ENCODE measurements at places on chromosomes 2 and 18.

GRCh38 chr2:130726614-130727180, 2.2 kb upstream of the GPR148 start:
- DNase-seq, result no peak

DNA sequence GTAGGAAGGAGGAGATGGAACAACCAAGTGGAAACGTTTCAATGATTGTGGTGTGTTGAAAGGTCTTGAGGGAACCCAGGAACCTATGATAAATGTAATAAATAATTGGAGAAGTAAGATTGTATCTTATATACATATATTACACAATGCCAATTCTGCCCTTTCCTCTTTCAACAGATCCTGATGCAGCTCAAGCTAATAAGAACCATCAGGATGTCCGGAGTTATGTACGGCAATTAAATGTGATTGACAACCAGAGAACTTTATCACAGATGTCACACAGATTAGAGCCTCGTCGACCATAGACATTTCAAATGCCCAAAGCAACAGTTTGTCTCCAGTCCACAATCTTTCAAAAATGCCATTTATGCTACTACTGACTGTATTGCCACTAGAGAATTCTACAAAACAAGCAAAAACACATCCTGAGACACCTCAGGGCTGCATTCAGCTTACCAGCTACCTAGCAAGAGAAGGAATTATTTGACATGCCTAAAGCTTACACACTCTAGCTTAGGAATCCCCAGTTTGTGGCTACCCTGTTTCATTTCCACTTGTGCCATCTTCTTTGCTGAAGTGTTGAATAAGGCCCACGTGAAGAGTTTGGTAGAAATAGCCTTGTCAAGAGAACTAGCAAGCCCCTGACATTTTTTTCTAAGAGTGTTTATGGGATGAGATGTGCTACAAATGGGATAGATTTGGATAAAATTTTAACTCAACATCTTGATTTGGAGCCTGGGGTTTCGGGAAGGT, 24.0 kb upstream of the MAP3K20 start:
- DNase-seq, result no peak

- DNase-seq, result no peak
Observed at GRCh38 chr18:75003764-75004690, 204.9 kb downstream of the PTGR3 start.

GRCh38 chr2:207484444-207485391, 45.0 kb upstream of the CREB1 start:
- no peak for DNase-seq

DNA sequence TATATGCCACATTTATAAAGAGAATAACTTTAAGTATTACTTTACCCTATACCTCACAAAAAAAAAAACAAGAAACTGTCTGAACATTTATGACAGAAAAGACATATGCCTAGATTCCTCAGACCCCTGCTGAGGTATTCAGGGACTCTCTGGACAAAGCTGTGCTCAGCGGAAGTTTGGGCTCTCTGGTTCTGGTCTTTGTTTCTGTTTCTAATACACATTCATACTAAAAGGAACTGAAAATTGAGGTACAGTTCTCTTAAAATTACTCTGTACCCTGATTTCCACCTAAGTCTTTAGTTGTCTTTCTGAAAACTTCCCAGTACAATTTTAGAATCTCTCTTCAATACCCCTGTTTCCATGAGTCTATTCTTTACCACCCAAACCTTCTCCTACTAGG, 160.3 kb downstream of the IKZF2 start:
- no peak for DNase-seq

- DNase-seq, result no peak
Observed at GRCh38 chr2:15331787-15332186, 229.3 kb downstream of the NBAS start.

DNA sequence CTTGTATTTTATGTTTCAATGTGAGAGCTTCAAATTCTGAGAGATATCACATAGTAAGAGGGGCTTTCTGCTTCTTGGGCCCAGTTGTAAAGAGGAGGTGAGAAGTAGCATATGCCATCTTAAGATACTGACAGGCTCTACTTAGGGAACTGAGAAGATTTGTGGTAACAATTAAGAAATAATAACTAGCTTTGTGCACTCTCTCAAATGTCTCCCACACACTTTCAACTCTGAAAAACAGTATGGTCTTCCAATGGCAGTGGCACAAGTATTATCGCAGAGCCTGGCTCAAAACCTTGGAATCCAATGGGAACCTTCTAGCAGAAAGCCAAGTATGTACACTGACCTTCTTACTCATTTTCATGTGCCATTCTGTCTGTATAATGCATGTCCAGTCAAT, 80.3 kb upstream of the FAM237A start:
- DNase-seq, result no peak

GRCh38 chr18:74896390-74896991, 298.8 kb downstream of the ZNF407 start:
- peak; percentile 35 for DNase-seq

DNA sequence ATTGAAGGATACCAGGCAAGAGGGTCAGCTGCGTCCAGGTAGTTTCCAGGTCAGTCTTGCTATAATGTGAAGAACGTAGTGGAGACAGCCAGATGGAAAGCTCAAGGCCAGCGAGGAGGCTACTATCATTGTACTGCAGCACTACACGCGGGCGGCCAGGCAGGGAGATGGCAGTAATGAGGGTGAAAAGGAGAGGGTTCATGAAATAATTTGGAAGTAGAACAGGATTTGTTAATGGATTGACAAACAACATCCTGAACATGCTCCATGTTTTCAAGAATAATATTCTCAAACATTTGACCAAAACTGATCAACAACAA, 17.1 kb downstream of the SPIRE1 start:
- no peak for DNase-seq

- DNase-seq, result no peak
Observed at GRCh38 chr2:132593171-132593570, 76.8 kb downstream of the LYPD1 start.

GRCh38 chr18:50306944-50307343, 19.5 kb upstream of the CXXC1 start:
- no peak for DNase-seq

DNA sequence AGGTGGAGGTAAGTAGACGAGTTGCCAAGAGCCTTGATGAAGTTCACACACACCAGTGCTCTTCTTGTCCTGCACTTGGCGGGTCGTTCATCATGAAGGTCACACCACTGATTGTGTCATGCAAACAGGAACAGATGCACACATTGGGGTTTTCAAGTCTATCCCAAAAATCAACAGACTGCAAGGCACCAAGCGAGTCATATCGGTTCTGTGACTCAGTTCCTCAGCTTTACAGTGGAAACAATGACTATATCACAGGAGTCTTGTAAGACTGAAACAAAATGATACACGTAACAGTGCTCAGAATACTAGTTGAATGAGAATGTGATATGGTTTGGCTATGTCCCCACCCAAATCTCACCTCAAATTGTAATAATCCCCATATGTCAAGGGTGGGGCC, 526.9 kb upstream of the ID2 start:
- no peak for DNase-seq

DNA sequence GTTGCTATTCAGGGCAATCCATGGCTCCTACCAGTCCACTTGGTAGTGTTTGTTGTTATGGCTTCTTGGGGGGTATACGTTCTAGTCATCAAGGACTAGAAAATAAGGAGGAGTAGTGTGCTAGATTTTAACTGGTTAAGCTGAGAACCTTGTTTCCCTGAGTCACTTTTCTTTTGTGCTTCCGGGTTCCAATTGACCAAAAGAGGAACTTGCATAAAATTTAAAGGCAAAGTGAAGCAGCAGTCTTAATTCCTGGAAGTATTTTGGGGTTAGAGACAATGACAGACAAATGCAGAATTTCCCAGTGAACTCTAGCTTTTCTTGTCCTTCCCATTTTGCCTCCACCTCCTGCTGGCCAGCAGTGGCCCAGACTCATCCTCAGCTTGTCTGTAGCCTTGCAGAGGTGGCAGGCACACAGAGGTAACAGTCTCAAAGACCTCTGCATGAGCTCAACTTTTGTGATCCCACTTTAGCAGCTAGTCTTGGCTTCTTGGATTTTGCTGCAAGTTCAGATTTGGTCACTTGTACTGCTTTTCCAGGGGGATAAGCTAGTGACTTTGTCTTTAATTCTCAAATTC, 1105.8 kb upstream of the NXPH2 start:
- DNase-seq, result no peak

- no peak for DNase-seq
Observed at GRCh38 chr2:38433607-38433975, 56.5 kb upstream of the ATL2 start.

- no peak for DNase-seq
Observed at GRCh38 chr18:53682796-53683195, 541.7 kb downstream of the MBD2 start.

GRCh38 chr2:176999301-176999700, 213.3 kb upstream of the HNRNPA3 start:
- no peak for DNase-seq

DNA sequence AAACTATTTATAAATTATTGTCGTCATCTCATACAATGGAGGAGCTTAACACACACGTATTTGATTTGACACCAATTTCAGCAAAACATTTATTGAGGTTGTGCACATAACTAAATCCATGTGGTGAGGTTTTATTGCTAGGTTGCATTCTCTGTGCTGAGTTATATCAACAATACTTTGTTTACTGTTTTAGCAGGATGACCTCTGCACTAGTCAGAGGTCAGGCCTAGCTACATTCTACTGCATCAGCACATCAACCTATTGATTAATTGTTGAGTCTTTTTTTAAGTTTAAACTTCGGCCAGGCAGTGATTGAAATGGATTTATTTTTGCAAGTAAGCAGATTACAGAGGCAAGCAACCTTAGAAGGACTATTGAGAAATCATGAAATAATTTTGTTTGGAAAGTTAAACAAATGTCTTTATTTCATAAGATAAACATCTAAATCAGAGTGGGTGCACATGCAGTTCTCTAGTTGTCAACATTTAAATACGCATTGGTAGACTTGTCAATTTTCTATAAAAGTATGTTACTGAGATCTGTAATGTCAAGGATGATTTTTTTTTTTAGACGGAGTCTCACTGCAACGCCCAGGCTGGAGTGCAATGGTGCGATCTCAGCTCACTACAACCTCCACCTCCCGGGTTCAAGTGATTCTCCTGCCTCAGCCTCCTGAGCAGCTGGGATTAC, 75.2 kb upstream of the CD28 start:
- DNase-seq, result no peak

DNA sequence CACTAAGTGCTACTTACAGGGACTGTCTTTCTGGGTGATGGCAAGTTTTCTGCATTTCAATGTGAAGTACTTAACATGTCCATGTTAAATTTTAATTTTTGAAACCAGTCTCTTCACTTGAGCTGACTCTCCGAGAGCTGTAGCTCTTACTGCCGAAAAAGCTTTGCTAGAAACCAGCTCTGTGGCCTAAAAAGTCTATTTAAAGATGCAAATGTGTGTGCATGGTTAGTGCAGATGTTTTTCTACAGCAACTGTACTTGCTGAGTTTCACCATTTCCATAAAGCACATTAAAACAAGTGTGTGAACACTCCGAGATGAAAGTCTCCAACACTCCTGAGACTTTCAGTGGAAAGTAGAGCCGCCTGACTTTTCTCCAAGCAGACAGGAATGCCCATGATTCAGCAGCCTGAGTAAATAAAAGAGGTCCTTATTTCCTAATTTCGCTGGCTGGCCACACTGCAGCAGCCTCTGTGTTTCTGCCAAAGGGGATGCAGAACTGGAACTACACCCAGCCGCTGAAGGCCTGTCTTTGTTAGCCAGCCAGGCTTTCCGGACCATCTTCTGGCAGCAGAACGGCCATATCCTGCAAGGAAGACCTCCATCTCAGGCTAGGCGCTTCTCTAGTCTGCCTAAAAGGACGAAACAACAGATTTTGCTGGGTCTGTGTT, 121.2 kb downstream of the ZNF521 start:
- DNase-seq, result no peak

DNA sequence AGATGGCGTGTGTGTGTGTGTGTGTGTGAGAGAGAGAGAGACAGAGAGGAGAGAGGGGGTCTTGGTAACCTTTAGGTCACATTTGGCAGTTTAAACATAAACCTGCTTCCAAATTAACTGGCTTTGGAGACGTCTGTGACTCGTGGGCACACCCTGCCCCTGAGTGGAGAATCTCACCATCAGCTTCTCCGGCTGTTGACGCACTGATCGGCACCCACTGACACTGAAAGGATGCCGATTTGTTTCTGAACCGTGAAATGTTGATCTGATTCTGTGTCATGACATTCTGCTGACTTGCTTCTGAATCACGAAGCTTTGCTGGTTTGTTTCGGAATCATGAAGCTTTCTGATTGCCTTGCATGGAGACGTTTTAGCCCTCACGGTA, 114.7 kb downstream of the RTP5 start:
- DNase-seq, result no peak

GRCh38 chr2:111910609-111911277, 12.3 kb downstream of the MERTK start:
- no peak for DNase-seq

DNA sequence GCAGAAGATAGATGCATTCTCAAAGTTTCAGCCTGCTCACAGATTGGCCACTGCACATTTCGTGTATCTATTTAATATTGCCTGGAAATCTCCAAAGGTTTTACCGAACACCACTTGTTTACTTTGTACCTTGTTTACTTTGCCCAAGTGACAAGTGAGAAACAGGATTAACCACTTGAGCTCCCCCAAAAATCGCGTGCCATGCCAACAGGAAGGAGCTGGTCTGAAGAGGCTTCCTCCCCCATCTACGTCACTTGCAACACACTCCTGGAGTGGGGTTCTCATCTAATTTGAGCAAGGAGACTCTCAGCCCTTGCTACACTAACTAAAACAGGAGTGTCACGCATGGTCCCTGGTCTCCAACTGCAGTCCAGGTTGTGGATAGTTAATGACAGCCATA, 212.5 kb upstream of the TMEM200C start:
- DNase-seq, result no peak

GRCh38 chr2:45242161-45242741, 233.0 kb upstream of the SIX2 start:
- DNase-seq, result no peak

DNA sequence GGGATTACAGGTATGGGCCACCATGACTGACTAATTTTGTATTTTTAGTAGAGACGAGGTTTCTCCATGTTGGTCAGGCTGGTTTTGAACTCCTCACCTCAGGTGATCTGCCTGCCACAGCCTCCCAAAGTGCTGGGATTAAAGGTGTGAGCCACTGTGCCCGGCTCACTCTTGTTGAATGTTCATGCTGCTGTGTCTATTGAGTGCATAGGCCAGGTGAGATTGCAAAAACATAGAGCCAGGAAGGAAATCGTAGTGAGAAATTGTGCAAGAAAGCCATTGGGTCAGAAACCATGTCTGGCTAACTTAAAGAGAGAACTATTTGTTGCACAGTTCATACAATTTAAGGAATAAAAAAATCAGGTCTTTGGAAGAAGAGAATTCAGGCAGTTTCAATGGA, 45.5 kb upstream of the FZD5 start:
- DNase-seq, result no peak

GRCh38 chr2:113078350-113078839, 10.6 kb downstream of the IL1F10 start:
- no peak for DNase-seq

GRCh38 chr18:77512152-77512551, 262.5 kb downstream of the GALR1 start:
- no peak for DNase-seq
